ENCODE measurements at places on chromosomes 2 and 18.

- DNase-seq: peak; percentile 81
Observed at GRCh38 chr2:201696151-201696659, 2.2 kb downstream of the MPP4 start.

DNA sequence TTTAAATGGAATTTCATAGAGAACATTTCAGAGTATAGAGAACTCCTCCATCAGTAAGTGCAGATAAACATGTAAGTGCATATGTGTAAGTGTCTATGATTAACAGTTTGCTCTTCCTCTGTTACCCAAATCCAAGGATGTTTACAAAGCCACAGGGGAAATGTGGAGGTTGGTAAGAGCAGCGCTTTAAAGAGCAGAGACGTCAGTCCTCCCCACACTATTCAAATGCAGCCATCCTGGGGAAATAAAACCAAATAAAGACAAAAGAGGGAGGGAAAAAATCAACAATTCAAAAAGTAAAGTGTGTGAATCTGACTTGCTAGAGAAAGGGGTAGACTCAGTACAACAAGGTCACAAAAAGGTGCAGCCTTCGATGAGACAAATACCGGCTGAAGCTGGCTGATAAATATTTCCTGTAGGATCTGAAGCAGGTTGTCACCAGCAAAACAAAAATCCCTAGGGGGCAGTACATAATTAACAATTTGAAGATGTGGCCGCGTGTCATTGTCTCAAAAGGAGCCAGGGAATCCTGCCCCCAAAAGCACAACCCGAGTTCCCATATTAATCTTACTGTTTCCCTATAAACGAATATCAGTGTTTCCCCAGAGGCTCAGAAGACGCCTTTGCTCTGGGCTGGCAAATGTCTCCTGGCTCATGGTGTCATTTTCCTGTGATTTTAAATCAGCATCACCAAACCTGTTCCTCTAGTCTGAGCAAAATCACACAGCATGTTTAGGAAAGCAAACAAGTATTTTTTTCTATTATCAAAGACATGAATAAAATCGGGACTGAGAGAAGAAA, 216.5 kb downstream of the CDCA7 start:
- DNase-seq: peak; percentile 42

DNA sequence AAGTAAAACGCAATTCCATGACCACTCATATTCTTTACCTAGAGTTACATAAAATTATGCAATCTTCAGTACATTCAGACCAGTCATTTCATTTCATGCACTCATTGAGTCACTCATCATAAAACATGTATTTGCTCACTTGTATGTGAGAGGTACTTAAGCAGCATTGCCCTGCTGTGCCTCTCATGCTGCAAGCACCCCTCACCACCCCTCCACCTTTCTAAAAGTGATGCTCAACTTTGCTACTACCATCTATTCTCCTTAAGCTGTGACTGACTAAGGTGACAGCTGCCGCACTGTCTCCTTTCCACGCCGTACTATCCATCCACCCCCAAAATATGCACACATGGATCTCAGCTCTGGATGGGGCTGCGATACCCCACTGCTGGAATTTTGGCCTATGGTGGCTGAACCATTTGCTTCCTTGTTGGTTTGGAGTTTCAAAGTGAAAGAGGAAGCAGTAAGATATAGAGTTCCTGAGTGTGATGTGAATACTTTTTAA, 7.2 kb downstream of the ARHGAP25 start:
- no peak for DNase-seq

DNA sequence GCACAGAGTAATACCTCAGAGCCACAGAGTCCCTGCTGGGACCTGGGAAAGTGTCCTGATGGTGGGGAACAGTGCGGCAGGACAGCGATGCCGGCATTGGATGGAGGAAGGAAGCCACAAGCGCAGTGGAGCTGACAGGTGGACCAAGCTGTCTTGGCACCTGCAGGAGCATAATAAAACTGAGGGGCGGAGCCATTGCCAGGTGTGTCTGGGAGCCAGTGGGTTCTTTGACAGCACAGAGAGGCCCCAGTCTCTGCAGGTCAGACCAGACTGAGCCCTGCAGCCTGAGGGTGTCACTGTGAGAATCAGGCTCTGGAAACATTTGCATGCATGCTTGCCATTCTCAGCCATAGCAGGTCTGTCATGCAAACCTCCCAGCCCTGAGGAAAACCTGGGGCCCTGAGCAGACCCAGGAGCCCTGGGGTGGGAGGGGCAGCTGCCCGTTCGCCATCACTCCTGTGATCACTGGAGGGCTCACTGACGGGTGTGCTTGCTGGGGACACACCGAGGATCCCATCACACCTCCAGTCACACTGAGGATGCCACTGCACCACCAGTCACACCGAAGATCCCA, 210.5 kb upstream of the HDAC4 start:
- no peak for DNase-seq

DNA sequence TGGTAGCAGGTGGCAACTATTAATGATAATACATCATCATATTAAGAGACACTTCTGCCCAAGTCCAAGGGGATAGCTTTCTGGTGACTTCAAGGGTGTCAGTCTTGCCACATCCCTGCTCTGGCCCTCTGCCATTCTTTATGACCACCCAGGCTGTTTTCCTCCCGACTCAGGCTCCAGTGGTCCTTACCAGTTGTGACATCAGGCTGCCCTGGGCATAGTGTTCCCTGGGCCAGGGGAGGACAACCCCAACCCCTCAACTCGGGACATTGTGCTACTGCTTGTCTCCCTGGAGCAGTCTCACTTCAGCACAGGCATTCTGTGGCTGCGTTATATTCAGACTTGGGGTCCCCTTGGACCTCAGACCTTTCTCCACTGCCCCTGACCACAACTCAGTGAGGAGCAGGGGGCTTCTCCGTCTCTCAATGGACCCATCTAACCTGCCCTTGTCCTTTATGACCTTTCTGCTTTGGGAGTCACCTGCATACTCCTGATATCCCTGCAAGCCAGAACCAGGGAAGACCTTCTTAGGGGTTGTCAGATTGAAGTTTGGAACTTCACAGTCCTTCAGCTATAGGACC, 12.8 kb downstream of the DNAJB2 start:
- DNase-seq: no peak

GRCh38 chr2:107584577-107584976, 242.1 kb upstream of the RGPD4 start:
- no peak for DNase-seq

DNA sequence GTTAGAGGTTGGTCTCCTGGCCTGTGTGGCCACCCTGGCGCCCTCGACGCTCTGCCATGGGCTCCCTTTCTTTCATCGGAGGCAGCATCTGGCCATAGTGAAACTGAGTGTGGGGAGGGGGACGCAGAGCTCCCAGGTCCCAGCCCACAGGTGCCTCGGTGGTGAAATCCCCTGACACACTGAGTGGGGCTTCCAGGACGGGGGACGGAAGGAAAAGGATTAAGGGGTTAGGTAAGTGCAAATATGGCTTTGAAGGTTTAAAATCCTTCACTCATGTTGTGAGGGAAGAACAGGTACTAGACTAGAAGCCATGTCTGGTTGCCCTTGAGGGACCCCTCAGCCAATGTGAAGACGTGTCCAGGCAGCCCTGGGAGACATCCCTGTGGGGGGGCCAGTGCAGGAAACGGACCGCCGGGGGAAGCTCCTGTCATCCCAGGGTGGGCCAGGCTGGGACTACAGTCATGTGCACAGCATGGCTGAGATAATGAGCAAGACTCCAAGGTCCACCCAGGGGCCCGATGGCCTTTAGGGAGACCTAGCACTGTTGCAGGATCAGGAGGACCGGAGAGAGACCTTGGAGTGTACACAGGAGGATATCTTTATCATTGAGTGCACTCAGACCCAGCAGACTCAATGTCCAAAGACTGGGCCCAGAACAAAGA, 36.3 kb downstream of the RTP5 start:
- DNase-seq: no peak

- no peak for DNase-seq
Observed at GRCh38 chr18:78612801-78613200, 366.8 kb upstream of the SALL3 start.

GRCh38 chr2:168915441-168916330, 14.6 kb downstream of the G6PC2 start:
- no peak for DNase-seq

All from RKO (cell line).